Thymus (tissue), 14 donors: ENCODE measurements at places on chromosomes 3 and 15. TPM values are rescaled to one million over a fixed set of nuclear protein-coding genes. Genes with fewer than 3 reads are reported as not detected.

- H3K4me3 ChIP-seq: no peak overlapping the region
- no peak overlapping the region for H3K27ac ChIP-seq
- no peaks in the 10 kb centered on the region for H3K4me1 ChIP-seq
- H3K36me3 ChIP-seq: no peaks in the 10 kb centered on the region
These were observed 56.9 kb upstream of the FOXP1 start for GRCh38 chr3:71640331-71640983.

DNA sequence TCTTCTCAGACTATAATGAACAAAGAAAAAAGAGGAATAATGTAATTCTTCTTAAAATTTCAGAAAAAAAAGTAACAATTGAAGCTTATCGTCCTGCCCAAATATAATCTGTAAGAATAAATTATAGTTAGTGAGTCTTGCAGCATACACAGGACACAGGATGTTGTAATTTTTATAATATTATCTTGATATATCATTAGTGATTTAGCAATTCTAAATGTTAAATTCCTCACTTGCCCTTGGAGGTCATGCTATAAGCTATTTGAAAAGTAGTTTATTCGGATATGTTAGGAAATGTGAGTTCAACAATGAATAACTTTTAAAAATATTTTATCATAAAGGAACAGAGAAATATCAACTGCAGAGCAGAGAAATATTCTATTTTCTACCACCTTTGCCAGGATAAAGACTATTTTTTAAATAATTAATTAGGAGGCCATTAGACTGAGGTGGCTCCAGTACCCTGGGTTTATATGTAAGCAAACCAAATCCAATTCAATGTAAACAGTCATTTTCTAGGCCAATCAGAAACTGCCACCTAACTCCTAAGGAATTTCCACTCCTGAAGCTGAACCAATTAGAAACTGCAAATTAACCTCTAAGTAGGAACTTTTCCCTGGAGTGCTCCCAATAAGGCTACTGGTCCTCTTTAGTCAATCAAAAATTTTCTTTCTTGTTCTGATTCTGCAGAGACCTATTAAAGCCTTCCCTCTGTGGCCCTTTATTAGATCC is 1109.3 kb downstream of the ROBO2 start:
- no peak overlapping the region for H3K4me3 ChIP-seq
- no peaks in the 10 kb centered on the region for H3K27me3 ChIP-seq
- no peaks in the 10 kb centered on the region for H3K4me1 ChIP-seq
- DNase-seq: no peak

- no peaks in the 10 kb centered on the region for H3K36me3 ChIP-seq
- H3K27ac ChIP-seq: no peak overlapping the region
- no peak overlapping the region for H3K4me3 ChIP-seq
These were observed 622.8 kb upstream of the AGTR1 start for GRCh38 chr3:148074946-148075345.

GRCh38 chr15:85757073-85757938 is 37.4 kb downstream of the KLHL25 start:
- no peak for DNase-seq
- no peaks in the 10 kb centered on the region for H3K27me3 ChIP-seq
- no peaks in the 10 kb centered on the region for H3K4me1 ChIP-seq
- H3K27ac ChIP-seq: no peak overlapping the region
- no peak overlapping the region for H3K4me3 ChIP-seq

Gene MYLK
- polyA plus RNA-seq: 11.5 TPM

Gene SLC22A14
- polyA plus RNA-seq: 0.21 TPM

Gene PCLAF
- 22.8 TPM for polyA plus RNA-seq

Gene GATM
- polyA plus RNA-seq: 19.3 TPM
